ENCODE measurements at places on chromosomes 3 and 15. TPM values are rescaled to one million over a fixed set of nuclear protein-coding genes. Genes with fewer than 3 reads are reported as not detected.

Gene AQP9
- not detected for total RNA-seq

Gene HCLS1
- 7.2 TPM for total RNA-seq

Gene ERICH6
- not detected for total RNA-seq

Gene KLHL40
- total RNA-seq: not detected

Gene GCSAM
- not detected for total RNA-seq

Gene ARIH2
- total RNA-seq: 56.5 TPM

Gene PHLDB2
- total RNA-seq: 57.5 TPM

Gene CAMK1
- 34.3 TPM for total RNA-seq

All from smooth muscle cell of bladder (primary cell).